ENCODE measurements at places on chromosomes 11 and 22.

DNA sequence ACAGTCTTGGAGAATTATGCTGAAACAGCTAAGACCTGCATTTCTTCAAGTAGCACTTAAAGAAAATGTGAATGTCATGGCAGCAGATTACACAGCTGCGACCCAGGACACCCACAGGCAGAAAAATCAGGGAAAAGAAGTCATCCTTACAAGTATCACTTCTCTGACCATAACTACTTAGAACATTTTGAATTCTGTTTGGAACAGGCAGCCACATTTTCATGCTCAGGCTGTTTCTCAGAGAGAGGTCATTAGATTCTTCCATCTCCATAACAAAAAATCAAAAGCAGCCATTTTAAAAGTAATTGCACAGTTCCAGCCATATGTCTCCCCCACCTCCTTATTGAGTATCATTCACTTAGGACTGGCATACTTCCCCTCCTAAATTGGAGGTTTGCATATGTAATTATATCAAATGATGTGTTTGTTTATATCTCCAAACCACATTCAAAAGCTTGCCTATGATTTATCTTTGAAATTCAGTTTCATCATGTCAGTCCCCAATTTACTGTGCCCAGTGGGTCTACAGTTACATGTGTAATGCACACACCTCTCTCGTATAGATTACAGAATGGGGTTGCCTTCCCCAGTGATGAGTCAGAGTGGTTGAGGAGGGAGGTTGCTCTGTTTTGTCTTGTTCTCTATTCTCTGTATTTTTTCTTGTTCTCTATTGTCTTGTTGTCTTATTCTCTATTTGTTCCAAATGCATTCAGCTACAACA lies 276.5 kb upstream of the MTNR1B start:
- no peak for DNase-seq

DNA sequence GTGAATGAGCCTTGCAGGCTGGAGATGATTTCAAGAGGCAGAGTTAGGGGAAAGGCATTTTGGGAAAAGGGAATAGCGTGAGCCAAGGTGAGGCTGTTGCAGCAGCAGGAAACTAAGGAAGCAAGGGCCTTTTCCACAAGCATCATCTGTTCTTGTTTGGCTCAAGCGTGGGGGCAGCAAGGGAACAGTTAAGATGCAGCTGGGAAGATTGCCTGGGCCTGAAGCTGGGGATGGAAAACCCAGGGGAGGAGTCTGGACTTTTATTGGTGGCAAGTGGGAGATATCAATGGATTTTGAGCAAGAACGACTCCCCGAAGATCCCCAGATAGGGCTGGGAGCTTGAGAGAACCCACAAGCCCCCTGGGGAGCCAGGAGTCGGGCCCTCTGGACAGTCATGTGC lies 27.3 kb upstream of the PICK1 start:
- no peak for DNase-seq

- DNase-seq: no peak
Measured at GRCh38 chr11:79082907-79083306, 357.9 kb downstream of the TENM4 start.

GRCh38 chr11:79232346-79232745 lies 208.5 kb downstream of the TENM4 start:
- DNase-seq: no peak

GRCh38 chr22:40791241-40791640 lies 27.9 kb downstream of the SLC25A17 start:
- DNase-seq: no peak

DNA sequence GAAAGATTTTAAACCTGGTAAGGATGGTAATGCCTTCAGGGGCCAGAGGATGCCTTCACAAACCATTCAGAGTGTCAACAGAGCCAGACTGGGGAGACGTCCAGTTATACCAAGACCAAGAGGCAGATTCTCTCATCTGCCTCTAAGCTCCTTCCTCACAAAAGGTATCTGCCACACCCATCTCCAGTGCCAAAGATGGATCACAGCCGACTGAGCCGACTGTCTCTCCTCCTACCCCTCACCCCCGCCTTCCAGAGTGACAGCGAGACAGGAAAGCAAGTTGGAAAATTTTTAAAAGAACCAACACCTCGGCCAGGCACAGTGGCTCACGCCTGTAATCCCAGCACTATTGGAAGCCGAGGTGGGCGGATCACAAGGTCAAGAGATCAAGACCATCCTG lies 79.1 kb upstream of the AKIP1 start:
- no peak for DNase-seq

DNA sequence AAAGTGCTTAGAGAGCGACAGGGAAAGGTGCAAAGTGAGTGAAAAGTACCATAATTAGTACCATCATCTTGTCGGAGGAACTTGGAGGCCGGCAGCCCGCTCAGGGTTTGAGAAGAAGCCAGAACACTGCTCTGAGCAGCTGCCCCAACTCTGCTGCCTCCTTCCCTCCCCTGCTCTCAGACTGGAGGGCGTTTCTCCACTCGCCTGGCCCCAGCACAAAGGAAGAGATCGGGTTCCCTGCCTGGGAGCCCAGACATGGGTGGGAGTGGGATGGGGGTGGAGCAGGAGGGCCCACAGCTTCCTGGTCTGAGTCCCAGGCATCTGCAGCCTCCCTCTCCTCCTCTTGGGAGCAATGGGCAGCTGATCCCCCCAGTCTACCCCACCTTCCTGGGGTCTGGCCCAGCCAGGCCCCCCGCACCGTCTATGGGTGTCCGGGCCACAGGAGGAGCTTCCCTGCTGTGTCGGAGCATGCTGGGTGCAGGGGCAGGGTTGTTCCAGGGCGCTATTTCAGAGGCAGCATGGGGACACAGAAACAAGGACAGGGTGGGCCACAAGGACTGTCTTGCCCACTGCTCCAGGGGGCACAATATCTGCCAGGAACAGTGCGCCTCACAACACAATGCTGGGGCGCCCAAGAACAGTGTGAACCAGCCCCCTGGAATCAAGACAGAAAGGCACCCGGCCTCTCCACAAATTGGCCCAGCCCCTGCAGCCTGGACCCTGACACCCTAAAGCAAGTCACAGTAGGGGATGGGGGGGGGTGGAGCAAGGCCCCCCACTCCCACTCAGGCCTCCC lies 4.8 kb downstream of the LIF start:
- no peak for DNase-seq

- no peak for DNase-seq
Measured at GRCh38 chr11:8732748-8733241, 50.2 kb downstream of the RPL27A start.

GRCh38 chr22:26395926-26396325 lies 33.1 kb upstream of the ASPHD2 start:
- no peak for DNase-seq

DNA sequence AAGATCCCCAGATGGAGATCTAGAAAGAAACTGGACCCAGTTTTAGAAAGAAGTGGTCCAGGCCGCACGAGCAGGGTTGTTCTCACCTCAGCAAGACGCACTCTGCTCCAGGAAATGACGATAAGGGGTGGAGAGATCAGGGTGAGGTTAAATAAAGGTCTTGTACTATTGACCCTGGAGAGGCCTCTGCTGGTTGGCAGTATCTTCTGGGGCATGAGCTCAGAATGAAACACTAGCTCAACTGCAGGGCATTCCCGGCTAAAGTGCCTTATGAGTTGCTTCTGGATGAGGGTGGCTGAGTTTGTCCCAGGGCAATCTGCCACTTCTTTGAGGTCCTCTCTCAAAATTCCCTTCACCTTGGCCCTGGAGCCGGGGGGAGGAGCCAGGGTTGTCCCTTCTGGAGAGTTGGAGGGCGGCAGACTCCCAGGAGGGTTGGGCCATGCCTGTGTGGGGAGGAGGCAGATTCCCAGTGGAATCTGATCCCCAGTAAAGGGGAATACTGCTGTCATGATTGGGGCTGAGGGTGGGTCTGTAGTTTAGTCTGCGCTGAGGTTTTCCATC lies 10.9 kb downstream of the USP2 start:
- no peak for DNase-seq

DNA sequence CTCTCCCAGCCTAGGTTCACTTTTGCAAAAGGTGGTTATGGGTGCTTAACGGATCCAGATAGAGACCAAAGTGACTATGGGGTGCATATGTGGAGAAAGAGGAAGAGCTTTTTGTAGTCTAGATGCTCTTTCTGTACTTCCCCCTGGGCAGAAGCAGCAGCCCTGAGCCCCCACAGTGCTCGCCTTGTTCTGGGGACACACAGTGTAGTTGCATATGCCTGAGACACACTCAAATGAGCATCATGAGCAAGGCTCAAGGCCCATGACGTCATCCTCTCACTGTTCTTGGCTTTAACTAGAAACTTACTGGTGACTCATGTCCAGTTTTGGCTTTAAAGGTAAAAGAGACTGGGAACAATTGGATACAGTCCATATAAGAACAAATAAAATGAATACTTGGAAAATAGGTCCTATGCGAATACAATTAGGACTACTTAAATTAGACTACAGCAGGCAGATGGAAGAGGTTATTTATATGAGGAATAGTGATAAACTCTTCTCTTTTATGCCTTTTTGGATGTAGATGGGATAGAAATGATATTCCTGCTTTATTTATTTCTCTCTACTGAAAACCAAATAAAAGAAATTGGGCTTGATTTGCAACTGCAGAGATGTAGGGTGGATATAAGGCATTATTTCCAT lies 20.1 kb upstream of the PEX26 start:
- no peak for DNase-seq

DNA sequence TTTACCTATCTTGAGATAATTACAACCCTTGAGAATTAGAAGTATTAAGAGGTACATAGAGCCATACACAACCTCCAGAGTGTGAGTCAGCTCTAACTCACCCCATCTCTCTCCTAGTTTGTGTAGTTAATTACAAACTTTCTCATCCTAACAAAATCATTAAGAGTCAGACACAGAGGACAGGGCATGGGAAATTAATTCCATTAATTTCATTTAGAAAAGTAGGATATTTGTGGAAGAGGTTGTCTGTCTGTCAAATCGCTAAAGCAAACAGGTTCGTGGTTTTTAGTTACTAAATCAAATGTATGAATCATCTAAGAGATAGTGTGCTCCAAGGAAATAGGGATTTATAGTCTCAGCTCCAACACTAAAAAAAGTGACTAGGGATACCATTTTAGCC lies 1261.4 kb upstream of the TENM4 start:
- no peak for DNase-seq

DNA sequence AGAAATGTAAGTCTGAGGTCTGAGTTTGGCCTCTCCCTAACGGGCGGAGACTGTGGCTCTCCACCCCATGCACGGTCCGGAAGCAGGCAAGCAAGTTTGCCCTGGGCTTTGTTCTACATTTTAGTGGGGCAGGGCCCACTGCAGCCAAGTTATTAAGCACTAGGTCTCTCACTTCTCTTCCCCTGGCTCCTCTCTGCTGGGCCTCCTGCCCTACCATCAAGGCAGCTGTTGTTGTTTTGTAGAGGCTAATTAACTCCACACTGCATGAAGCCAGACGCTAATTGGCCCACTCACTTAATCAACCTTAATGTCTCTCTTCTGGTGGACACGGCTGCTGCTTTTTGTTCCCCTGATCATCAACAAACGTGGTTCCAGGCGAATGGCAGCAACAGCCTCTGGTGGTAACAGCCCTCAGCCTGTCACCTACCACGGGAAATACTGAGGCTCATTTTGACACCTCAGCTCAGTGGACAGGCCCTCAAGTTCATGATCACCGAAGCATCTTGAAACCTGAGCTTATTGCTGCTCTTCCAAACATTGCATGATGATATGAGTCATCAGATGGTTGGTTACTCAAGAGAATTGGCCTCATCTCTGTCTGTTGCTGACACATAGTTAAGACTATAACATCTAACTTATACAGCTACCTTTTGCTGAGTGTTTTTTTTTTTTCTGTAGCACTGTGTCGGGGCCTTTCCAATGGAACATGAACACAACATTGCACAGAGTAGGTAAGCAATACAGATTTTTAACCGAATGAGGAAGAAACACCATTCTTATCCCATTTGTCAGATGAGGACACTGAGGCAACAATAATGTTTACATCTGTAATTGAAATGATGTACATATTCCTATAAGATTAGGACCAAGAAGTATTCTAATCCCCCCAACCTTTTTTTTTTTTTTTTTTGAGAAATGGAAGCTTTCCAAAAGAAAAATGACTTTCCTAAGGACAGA lies 20.8 kb upstream of the LMO2 start:
- no peak for DNase-seq

DNA sequence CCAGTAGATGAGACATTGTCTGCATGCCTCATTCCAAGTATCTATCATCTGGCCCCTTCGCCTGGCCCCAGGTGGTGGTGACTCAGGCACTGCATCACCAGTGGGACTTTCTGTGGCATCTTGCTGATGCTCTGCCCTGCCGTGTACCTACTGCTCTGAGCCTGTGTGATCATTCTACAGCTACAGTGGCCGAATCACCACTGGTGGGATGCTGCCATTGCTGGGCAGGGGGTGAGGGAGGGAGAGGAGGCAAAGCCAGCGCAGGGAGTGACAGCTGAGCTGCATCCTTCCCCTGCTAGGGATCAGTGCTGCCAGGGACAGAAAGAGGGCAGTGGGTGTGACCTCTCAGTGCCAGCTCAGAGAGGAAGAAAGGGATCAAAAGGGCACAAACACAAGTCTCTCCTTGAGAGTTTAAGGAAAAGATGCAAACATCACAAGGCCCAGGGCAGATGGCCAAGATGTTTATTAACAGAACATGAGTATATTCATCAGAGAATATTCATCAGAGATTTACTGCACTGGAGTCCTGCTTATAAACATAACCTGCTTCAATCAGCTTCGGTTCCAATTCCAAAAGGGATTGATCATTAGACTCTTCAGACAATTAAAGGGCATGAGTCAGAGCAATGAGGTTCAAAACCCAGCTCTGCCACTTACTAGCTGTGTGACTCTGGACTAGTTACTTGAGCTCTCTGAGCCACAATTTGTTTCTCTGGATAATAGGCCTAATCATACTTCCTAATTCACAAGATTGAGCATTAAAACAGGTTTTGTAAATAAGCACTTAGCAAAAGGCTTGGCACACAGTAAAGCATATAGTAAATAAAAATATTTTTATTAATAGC lies 109.8 kb downstream of the NAT10 start:
- DNase-seq: peak; percentile 87

GRCh38 chr11:16297332-16297731 lies 59.0 kb downstream of the SOX6 start:
- no peak for DNase-seq

DNA sequence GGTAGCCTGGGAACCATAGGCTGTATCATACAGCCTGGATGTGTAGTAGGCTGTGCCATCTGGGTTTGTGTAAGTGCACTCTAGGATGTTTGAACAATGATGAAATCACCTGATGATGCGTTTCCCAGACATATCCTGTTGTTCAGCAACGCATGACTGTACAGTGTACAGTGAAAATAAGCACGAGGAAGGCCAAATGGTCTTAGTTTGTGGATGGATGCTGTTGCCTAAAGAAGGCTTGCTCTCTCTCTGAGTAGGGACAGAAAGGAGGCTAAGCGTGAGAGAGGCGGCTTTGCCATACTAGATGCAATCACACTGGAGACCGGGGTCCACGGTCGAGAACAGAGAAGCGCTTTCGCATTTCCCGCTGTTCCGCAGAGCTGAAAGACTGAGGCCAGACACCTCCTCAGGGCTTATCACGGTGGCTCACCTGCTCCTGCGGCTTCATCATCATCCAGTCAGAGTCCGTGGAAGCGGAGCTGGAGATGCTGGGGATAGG lies 27.6 kb upstream of the APLP2 start:
- DNase-seq: no peak

DNA sequence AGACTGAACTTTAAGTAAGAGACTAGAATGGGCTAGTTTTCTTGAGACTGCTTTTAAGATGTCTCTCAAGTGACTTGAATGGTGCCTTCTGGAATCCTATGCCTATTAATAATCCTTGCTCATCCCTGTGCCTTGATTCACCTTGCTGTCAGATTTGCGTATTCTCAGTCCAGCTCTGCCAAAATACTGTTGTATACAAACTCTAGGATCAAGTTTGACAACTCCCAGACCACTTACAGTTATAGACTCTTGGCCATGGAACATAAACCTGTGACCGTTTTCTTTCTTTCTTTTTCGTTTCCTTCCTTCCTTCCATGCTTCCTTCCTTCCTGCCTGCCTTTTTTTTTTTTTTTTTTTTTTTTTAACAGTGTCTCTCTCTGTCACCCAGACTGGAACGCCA lies 2390.9 kb upstream of the RAG2 start:
- no peak for DNase-seq
